ENCODE measurements at places on chromosomes 6 and 20.
A peak's percentile ranks its signal among the peaks of the same experiment; 100 is the strongest.

DNA sequence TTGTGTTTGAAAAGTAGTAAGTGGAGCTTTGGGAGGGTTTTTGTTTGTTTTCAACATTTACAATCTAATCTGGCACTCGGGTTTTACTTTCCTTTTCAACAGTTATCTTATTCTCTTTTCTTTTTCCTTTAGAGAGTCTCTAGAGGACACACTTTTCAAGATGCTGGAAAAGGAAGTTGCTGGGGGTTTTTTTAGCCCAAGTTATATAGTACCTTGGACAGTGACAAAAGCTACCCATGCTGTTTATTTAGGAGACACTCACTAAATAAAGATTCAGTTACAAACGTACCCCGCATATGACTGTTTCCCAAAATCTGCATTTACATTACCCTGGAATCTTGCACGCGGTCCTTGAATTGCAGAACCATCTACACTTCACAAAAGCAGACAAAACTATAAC lies 78.8 kb downstream of the MAP7 start:
- no peak for DNase-seq

DNA sequence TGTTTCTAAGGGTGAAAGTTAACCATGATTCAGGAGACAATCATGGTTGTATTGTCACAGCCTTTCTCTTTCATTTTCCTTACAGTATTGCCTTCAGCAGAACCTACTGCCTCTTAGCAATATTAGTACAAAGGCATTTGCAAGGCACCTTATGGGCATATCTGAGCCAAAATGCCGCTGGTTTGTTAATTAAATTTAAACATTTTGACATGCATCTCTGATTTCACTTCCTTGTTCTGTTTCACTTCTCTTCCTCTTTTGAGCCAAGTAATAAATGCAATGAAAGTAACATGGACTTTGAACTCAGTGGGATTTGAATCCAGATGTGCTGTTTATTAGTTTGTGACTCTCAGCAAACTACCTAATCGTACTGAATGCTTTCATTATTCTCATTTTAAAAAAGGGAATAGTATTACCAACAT lies 467.4 kb upstream of the CITED2 start:
- no peak for DNase-seq

DNA sequence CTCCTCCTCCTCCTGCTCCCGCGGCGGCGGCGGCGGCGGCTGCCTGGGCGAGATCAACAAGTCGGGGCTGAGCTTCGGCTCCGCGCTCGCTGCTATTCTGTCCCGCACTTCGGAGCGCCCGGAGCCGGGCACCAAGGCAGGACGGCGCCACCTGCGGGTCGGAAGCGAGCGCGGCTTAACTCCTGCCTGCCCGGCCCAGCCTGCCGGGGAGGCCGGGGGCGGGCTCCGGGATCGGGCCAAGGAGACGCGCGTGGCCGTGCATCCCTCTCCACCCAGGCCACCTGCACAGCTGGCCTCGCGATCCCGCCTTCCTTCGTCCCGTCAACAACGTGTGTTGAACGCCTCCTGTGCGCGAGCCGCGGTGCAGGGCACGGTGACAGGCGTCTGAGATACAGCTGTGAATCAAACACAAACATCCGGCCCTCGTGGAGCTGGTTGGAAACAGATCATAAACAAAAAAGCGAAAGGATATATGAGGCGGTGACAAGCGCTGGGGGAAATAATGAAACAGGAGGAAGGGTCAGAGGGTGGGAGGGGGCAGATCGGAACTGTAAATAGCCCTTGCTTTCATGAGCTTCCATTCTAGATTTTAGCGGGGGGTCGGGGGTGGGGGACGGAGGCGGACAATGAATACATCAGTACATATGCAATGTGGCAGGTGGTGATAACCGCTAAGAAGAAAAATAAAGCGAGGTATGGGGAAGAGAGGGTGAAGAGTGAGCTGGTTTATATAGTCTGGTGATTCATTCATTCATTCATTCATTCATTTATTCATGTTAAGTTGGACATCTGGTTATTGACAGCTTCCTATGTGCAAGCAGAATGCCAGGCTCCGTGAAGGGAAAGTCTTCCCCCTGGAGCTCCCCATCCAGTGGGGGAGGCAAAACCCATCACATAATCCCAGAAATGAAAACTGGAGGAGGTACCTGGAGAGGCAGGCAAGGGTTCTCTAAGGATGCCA lies 2.0 kb upstream of the KCNB1 start:
- DNase-seq: peak; percentile 35

GRCh38 chr20:45816951-45817350 lies 4.5 kb downstream of the UBE2C start:
- DNase-seq: no peak

DNA sequence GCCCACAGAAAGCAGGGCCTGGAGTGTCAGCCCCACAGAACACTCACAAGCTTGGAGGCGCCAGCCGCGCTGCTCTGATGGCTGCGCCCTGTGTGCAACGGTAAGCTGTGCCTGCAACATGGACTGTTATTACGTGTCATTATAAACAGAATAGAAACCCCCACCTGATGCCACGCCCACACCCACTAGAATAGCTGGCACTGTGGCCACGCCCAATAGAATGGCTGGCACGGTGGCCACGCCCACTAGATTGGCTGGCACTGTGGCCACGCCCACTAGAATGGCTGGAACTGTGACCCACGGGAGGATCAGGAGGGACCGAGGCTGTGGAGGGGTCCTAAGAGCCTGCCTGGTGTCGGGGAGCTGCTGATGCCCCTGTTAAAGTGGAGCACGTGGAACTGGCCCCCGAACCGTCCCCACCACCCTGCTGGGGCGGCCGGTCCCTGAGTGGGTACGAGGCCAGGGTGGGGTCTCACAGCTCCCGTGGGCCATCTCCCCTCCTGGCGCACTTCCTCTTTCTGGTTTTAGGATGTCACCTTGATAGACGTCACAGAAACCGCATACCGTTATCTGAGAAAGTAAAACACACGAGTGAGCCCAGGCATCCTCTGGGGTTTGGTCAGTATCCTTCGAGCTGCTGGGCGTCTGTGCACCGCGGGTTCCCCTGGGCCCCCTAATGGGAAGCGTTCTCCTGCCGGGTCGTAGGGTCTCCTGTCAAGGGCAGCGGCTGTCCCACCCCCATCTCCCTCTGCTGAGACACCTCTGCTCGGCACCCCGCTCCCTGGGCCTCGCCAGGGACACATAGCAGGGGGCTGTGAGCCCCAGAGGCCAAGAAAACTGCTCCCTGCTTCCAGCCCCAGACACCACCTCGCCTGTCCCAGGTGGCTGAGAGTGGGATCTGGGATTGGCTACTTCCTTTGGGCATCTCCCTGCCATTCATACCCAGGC lies 25.4 kb downstream of the SLC17A9 start:
- DNase-seq: peak; percentile 80

GRCh38 chr20:59157531-59157930 lies 6.1 kb upstream of the ZNF831 start:
- no peak for DNase-seq

Data from T-helper 9 cell (primary cell).